ENCODE measurements at places on chromosomes 4 and X. TPM values are rescaled to one million over a fixed set of nuclear protein-coding genes. Genes with fewer than 3 reads are reported as not detected.

Gene ADH6
- total RNA-seq: not detected

Gene BEX1
- total RNA-seq: 2.2 TPM

Gene HSD17B13
- 0.18 TPM for total RNA-seq

Gene CT45A1
- total RNA-seq: not detected

Gene BEX3
- total RNA-seq: 168 TPM

Gene BEX5
- 1.4 TPM for total RNA-seq

Gene AFF2
- total RNA-seq: 0.81 TPM

Gene IL13RA2
- total RNA-seq: not detected

Gene C1GALT1C1
- total RNA-seq: 29.1 TPM

Gene PWWP3B
- total RNA-seq: 4.4 TPM

Gene N4BP2
- total RNA-seq: 4.3 TPM

Gene BMP2K
- 46.3 TPM for total RNA-seq

Gene SMIM43
- total RNA-seq: not detected

Gene TMEM31
- total RNA-seq: not detected

Gene MAP9
- total RNA-seq: 6.7 TPM

Gene TCEAL8
- 53.3 TPM for total RNA-seq

Gene TENT5D
- not detected for total RNA-seq

Gene TMSB15A
- not detected for total RNA-seq

Gene AVPR2
- total RNA-seq: 3.7 TPM

Gene LGI2
- total RNA-seq: 7.4 TPM

Gene CT47B1
- total RNA-seq: not detected

Gene SPON2
- 33.0 TPM for total RNA-seq

Gene VCX2
- not detected for total RNA-seq

Gene GAB1
- 55.7 TPM for total RNA-seq

Gene PROM1
- 5.8 TPM for total RNA-seq
